ENCODE measurements at places on chromosomes 1 and 21. TPM values are rescaled to one million over a fixed set of nuclear protein-coding genes. Genes with fewer than 3 reads are reported as not detected.

GRCh38 chr1:227774821-227775661 is 39.8 kb downstream of the SNAP47 start:
- no peak for DNase-seq

DNA sequence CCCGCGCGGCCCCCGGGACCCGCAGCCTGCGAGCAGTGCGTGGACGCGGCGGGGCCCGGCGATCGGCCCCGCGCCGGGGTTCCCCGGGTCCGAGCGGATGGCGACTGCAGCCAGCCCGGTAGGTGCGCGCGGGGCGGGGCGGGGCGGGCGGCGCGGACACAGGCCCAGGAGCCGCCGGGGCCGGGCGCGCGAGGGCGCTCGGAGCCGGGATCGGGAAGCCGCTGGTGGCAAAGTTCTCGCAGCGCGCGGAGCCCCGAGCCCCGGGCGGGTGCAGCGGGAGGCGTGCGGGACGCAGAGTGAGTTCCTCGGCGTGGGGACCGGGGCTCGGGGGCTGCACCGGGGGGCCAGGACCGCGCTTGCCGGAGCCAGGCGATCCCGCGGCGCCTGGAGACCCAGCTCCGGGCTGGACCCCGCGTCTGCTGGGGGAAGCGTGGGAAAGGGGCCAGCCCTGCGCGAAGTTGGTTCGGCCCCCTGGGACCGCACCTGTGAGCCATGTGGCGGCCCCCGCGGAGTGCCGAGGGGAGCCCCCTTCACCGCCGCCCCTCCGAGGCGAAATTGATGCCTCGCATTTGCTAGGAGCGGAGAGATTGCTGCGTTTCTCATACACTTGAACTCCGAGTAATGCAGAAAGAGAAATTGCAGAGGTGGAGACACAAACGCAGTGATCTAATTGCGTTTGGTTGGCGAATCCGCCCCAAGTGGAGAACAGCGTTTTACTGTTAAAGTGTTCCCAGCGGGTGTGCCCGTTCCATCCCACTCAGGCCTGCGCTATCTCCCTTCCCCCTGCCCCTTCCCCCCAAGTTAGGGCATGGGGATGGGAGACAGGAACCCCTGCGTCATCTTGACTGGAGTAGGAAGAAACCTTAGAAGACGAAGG is 228.9 kb upstream of the TMEM51 start:
- peak; percentile 60 for DNase-seq

DNA sequence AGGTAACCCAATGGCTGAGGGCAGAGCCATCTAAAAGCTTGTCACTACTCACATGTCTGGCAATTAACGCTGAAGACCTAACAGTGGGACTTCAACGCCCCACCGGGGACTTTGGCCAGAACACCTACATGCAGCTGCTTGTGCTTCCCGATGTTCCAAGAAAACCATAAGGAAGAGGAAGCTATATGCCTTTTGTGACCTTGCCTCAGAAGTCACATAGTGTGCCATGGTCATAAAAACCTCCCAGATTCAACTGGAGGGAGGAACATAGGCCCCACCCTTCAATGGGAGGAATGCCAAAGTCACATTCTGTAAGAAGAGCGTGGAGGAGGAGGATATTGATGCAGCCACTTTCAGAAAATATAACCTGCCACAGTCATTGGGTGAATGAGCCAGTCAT is 147.8 kb upstream of the MAGI3 start:
- no peak for DNase-seq

GRCh38 chr1:244653439-244654107 is 647 bp downstream of the DESI2 start:
- DNase-seq, result no peak

DNA sequence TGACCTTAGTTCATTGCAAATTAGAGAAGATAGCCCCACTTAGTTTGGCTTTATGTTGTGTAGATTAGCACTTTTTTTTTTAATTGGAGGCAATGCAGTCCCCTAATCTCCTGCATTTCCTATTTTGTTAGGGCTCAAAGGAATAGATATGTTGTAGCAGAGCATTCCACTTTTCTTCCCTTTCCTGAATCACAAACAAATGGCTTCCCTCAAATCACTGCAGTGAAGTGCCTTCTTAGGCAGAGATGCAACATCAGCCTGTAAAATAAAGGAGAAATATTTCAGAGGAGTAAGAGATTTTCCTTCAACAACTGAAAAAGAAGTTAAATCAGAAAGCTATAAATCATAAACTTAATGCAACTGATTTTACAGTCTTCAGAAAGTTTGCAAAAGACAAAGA is 271.8 kb upstream of the C1orf105 start:
- DNase-seq, result no peak

GRCh38 chr1:209884249-209884648 is 53.8 kb upstream of the SYT14 start:
- no peak for DNase-seq

DNA sequence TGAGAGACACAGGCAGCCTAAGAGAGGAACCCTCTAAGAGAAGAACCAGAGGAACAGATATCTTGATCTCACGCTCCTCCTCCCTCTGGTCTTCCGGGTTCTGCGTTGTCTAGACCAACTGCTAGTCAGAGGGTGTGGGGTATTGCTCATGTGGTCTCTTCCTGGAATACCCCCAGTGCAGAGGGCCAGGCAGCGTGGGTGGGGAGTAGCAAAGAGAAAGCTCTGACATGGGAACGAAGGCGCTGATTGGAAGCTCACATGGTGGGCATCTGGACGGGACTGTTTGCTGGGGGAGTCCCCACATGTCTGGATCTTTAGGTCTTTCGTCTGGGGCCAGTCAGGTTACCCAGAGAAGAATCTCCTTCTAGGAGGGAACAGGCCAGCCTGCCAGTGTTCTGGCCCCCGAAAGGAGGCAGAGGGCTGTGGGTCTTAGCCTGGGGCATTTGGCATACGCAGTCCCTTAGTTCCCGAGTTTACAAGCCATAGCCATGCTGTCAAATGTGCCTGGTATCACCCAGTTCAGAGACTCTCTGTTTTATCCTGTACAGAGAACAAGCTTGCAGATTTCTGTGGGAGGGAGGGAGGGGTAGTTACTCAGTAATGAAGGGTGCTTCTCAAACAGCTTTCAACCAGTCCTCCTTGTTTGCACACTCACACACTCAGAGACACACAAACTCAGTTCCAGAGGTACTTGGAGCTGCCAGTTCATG is 18.3 kb upstream of the IL6R start:
- DNase-seq, result no peak

DNA sequence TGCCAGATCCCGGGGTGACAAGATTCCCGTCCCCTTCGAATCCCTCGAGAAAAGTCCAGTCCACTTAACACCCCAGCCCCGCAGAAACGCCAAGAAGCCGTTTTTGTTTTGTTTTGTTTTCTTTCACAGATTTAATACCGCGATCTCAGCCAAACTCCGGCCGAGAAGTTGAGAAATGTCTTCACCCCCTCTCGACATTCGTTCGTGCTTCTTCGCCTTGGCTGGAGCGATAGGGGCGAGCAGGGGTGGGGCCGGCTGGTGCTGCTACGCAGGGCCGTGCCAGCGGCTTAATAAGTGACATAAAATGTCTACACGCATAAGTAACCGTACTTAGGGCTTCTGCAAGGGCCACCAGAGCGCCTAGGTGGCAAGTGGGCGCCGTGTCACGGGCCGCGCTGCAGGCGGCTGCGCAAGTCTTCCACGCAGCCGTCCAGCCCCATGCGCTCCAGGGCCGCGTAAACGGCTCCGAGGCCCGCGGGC is 4.9 kb downstream of the TNFRSF25 start:
- no peak for DNase-seq

OR2L8 gene
- not detected for total RNA-seq

DNA sequence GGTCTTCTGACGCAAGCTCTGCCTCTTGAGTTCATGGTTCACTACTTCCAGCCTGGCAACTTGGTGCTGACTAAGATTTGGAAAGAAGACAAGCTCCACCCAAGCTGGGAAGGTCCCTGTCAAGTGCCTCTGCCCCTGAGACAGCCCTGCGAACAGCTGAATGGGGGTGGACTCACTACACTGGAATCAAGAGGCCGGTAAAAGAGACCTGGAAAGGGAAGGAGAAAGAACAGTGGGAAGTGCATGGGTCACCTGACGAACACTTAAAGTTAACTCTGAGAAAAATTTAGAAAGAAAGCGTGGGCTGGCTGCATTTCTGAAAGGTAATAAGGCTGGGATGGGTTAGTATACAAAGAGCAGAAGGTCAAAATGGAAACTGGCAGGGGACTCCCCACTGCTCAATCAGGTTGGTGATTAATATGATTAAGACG is 26.1 kb upstream of the ZNF496 start:
- no peak for DNase-seq

GRCh38 chr21:28089599-28090441 is 902.9 kb downstream of the LTN1 start:
- DNase-seq, result no peak

- peak; percentile 53 for DNase-seq
Measured at GRCh38 chr1:145751491-145752037, 32.3 kb downstream of the CD160 start.

DNA sequence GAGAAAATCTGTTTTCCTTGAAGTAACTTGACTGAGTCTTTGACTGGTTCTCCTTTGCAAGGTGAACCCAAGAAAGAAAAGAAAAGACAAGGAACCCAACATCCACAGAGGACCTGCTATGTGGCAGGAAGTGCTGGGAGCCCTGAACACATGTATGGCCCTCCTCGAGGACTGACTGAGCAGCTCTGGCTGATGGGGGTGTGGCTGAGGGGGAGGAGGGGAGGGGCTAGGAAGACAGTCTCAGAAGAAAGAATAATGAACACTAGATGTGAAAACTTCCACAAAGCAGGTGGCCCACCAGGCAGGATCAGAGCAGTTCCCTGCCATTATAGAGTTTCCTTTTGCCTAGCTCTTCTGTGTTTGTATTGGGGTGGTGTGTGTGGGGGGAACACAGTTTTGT is 26.1 kb downstream of the NENF start:
- no peak for DNase-seq

PPM1J gene
- 10.1 TPM for total RNA-seq

GRCh38 chr1:34277150-34277549 is 100.4 kb downstream of the C1orf94 start:
- no peak for DNase-seq

DNA sequence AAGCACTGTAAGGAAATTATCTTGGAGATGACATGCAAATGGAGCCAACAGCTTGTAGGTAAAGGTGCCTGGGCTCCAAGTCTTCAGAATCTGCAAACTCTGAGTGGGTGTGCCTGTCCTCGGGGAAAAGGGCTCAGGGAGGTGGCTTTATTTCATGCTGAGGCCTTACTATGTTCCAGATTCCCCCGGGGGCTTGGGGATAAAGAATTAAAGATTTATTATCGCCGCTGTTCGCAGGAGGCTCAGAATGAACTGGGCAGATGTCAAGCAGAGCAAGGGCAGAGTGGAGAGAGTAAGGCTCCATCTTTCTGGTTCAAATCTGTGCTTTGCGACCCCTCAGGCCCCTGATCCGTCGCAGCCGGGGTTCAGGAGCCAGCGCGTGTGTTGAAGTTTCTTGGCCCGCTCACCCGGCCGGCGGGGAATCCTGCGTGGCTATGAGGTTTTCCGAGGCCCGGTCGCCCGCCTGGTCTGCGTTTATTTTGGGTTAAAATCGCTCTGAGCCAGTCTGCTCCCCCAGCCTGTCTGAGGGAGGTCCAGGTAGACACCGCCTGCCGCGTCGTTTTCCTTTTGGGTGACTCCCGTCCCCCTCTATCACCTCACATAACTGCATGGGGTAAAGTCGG is 19.5 kb downstream of the RHOU start:
- DNase-seq, result no peak

CD34 gene
- not detected for total RNA-seq

PYHIN1 gene
- not detected for total RNA-seq

CD2 gene
- not detected for total RNA-seq

DNA sequence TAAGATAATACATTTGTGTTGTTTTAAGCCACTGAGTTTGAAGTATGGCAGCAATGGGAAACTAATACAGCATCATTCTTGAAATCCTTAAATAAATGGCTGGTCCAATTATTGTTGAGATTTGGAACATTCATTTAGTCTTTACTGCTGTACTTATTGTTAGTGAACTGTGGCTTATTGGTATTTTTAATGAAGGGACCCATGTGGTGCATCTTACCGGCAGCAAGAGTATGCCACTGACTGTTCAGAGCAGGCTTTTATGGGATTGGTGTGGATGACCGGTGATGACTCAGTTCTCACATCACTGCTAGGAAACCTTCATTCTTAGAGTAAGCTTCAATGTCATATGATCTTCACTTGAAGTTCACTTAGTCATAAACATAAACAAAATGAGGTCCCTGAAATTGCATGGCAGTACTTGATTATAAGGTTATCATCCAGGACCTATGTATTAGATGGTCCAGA is 31.5 kb downstream of the PRKAA2 start:
- DNase-seq, result no peak

DNA sequence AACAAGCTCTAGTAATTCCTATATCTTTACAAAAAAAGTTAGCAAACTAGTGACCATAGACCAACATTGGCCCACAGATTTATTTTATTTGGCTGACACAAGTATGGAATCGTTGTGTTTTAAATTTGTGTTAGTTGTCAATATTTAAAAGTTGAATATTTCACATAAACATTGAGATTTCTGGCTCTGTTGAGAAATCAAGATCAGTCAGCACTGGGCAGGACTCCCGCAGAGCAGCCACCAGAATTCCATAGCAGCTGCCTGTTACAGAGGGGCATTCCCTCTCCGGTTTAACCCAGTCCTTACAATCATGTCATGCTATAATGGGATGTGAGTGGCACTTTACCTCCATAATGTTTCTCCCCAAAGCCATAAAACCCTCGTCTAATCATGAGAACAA is 79.2 kb upstream of the NRIP1 start:
- no peak for DNase-seq

- DNase-seq, result no peak
Measured at GRCh38 chr1:19533626-19534025, 48.3 kb upstream of the CAPZB start.

DNA sequence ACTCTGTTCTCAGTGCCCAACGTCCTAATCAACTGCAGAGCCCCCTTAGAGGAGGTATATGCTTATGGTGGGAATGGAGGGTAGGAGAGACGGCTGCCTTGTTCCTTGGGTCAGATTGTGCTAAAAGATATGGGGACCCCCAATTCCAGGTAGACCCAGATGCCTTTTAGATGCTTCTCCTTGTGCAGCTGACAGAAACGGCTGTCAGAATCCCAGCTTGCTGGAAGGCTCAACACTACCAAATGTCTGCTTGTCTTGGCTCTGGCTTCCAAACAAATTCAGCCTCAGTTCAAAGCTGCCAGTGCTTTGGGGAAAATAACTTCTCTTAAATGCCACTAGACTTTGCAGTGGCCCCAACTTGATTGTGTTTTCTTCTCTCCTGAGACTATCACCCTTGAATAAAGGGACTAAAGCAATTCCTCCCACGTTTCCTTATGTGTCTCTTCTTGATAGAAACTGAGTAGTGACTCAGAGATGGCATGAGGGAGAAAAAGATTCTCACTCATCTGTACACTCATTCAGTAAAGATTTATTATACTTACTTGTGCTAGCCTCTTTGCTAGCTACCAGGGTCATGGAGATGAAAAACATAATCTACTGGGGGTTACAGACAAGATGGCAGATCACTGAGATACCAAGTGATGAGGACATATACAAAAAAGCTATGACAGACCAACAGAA is 3.4 kb upstream of the RNF19B start:
- no peak for DNase-seq

CLEC20A gene
- not detected for total RNA-seq

C1orf21 gene
- not detected for total RNA-seq

GRCh38 chr1:151729157-151729965 is 8.0 kb downstream of the RIIAD1 start:
- DNase-seq, result peak; percentile 10
